ENCODE measurements at places on chromosomes 2 and 18.

DNA sequence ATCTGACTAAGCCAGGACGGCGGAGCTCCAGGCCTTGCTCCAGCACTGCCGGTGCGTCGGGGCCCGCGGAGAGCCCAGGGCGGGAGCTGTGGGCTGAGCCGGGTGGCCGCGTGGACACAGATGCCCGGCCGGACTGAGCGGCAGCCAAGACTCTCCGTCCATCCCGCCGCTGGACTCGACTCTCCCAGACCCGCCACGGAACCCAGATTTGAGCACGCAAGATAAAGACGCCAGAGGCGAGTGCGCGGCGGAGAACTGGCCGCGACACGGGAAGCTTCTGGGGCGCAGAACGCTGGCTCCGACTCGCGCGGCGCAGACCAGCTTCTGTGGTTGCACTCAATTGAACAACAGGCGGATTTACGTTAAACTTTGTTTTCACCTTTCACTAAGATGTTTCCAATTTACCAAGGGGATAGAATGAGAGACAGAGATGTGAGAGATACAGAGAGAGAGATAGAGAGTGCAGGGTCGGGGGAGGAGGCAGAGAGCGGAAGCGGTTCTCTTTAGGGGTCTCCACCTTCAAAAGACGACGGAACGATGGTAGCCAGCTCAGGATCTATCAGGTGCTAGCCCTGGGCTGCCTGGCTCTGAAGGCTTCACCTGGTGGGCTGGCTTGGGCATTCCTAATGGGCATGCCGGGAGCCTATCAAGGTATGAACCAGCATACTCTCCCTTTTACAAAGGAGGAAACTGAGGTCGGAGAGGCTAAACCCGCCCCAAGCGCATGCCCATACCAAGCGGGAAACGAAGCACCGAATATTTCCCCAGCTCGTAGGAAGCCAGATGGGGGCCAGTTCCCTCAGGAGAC lies 10.4 kb upstream of the EN1 start:
- no peak for DNase-seq

GRCh38 chr18:10563886-10564285 lies 38.1 kb downstream of the NAPG start:
- no peak for DNase-seq

DNA sequence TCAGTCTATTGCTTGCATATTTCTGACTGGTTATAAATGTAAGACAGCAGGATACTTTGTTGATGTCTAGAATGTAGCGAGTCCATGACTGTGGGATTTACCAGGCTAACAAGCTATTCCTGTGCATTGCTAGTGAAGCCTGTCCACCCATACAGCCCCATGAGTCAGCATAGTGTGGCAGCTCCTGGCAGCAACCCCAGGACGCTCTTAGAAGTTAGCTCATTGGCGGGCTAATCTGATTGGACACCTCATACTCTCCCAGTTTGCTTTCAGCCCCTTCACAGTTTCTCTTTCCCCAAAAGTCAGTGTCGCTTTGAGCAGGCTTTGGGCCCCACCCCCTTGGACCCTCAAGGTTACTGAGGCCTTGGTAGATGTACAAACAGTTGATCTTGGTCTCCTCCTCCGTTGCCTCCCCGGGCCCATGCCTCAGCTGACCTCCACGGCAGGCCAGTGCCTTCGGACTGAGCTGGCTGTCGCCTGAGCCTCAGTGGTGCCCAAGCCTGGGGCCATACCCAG lies 48.0 kb downstream of the COA5 start:
- no peak for DNase-seq

DNA sequence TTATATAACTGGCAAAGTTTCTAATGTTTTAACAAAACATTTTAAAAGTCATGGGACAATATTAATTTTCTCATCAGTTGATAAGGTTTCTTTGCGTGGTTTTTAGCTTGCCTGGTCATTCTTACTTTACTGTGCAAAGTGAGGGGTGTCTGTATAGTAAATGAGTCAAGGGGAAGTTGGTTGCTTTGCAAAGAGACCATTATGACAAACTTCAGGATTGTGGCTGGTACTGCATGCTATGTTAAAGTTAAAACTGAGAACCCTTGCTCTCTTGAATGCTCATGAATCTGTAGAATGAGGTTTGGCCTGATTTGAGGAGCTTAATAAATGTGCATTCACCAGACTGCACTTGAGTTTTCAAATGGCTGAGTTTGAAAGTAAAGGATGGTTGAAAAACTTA lies 47.0 kb downstream of the COL4A4 start:
- DNase-seq: no peak

- no peak for DNase-seq
Measured at GRCh38 chr2:41657226-41657625, 390.6 kb upstream of the PKDCC start.

Data from neural crest cell (in vitro differentiated cells).